Psoas muscle (tissue), 8 donors: ENCODE measurements at places on chromosomes 2 and 18.
A peak's percentile ranks its signal among the peaks of the same experiment; 100 is the strongest.

DNA sequence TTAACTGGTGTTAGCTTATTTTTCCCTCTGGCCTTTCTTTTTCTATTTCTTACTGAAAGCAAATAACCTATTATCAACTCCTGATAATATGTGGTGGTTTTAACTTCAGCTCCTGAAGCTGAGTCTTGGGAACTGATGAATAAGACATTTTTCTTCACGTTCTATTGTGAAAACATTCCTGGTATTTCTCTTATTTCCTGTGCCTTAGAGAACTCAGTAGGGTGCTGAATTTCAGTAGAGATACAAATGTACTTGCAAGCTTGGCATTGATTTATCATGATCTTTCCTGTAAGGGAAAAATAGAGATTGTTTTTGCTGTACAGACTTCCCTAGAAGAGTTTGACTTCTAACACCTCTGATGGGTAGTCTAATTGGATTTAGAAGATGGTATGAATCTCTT lies 52.8 kb upstream of the DCC start:
- DNase-seq, result no peak
- no peaks in the 10 kb centered on the region for H3K4me1 ChIP-seq
- no peaks in the 10 kb centered on the region for H3K36me3 ChIP-seq
- no peak overlapping the region for H3K4me3 ChIP-seq
- H3K27me3 ChIP-seq, result no peaks in the 10 kb centered on the region

GRCh38 chr2:204533629-204534370 lies 11.5 kb upstream of the PARD3B start:
- H3K4me1 ChIP-seq, result no peaks in the 10 kb centered on the region
- H3K36me3 ChIP-seq, result no peaks in the 10 kb centered on the region
- no peak overlapping the region for H3K27ac ChIP-seq

GRCh38 chr2:136022396-136023146 lies 37.1 kb upstream of the DARS1 start:
- no peaks in the 10 kb centered on the region for H3K36me3 ChIP-seq
- no peaks in the 10 kb centered on the region for H3K27me3 ChIP-seq
- no peak for DNase-seq
- no peak overlapping the region for H3K4me3 ChIP-seq
- H3K27ac ChIP-seq, result no peak overlapping the region

DNA sequence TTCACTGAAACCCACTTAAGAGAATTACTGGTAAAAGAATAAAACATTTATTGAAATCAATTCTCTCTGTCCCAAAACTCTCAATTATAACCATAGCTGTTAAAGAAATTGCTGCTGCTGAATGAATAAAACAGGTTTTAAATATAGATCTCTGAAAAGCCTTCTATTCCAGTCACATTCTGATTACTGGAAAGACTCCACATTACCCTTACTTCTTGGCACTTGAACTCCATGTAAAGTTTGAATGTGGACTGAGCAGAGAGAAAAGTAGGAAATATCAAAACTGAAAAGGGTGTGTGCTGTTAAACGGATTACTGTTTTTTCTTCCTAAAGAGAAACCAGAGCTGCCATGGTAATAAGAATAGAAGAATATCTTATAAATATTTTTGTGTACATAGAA lies 655.3 kb upstream of the SETBP1 start:
- no peaks in the 10 kb centered on the region for H3K27me3 ChIP-seq
- no peak overlapping the region for H3K27ac ChIP-seq
- DNase-seq, result no peak
- H3K4me3 ChIP-seq, result no peak overlapping the region
- H3K36me3 ChIP-seq, result no peaks in the 10 kb centered on the region

GRCh38 chr18:42641996-42642395 lies 473.5 kb downstream of the RIT2 start:
- no peaks in the 10 kb centered on the region for H3K4me1 ChIP-seq
- H3K27ac ChIP-seq, result no peak overlapping the region
- no peak overlapping the region for H3K4me3 ChIP-seq
- H3K36me3 ChIP-seq, result no peaks in the 10 kb centered on the region
- H3K27me3 ChIP-seq, result no peaks in the 10 kb centered on the region

DNA sequence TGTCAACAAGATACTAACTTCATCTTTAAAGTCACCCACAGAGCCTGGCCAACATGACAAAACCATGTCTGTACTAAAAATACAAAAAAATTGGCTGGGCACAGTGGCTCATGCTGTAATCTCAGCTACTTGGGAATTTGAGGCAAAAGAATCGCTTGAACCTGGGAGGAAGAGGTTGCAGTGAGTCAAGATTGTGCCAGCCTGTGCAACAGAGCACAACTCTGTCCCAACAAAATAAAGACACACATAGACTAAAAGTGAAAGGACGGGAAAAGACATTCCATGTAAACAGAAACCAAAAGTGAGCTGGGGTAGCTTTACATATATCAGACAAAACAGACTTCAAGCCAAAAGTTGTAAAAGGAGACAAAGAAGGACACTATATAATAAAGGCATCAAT lies 34.8 kb downstream of the USP34 start:
- no peak for DNase-seq
- H3K36me3 ChIP-seq, result no peaks in the 10 kb centered on the region
- no peaks in the 10 kb centered on the region for H3K27me3 ChIP-seq
- H3K27ac ChIP-seq, result peak overlapping the region; percentile 54

DNA sequence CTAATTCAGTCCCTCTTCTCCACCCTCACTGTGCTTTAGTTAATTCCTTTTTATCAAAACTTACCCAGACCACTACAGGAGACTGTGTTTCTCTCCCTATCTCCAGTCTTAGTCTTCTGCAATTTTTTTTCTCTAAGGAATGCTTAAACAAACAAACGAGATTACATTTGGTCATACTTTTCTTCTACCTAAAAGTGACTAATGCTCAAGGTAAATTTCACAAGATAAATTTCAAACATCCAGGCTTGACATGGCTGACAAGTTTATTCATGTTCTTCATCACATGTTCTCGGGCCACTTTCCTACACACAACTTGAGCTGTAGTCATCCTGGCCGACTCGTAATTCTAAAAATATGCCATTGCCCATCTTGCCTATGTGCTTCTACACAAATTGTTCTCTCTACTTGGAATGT lies 23.2 kb upstream of the ACSL3 start:
- no peaks in the 10 kb centered on the region for H3K27me3 ChIP-seq
- no peaks in the 10 kb centered on the region for H3K36me3 ChIP-seq
- H3K4me1 ChIP-seq, result peaks cover 11% of the 10 kb centered on the region
- H3K4me3 ChIP-seq, result no peak overlapping the region
- no peak overlapping the region for H3K27ac ChIP-seq
